ENCODE measurements at places on chromosomes 12 and 14.

DNA sequence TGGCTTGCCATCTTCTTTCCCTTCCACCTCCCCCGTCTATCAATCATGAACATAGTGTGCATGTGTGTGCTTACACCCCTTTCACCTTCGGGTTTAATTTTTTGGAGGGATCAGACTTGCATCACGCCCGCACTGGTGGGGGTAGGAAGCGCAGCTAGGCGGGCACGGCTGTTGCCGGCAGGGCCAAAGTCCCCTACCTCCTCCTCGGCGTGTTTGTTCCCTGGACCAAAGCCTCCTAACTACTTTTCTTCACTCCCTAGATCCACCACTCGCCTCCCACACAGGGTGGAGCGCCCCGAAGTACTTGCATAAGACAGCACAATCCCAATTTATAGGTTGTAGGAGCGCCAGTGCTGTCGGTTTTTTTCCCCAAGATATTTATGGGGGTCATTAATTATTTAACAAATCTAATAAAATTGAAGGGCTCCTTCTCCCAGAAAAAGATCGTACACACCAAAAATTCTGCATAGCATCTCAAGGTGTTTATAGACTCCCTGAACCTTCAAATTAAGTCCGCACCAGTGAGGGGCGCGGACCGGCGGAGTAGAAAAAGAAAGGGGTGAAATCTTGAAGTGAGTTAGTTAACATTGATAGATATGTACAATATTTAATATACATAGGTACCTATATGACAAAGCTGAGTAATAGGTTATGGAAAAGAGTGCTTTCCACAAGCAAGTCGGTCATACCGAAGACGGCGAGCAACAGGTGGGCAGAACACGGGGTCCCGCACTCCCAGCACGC, 717 bp downstream of the PKP2 start:
- DNase-seq, result no peak

DNA sequence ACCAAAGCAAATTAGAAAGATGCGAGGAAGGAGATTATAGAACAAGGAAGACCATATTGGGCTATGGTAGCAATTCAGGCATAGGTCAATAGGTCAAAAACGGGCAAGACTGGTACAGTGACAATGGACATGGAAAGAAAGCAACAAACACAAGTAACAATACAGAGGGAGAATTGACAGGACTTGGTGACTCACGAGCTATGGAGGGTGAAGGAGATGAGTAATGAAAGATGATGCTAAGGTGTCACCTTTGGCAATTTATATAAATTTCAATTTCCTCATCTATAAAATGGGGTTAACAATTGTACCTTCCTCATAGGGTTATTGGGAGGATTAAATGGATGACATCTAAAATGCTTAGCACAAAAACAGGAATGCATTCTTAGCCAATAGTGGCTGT, 15.1 kb upstream of the DUSP16 start:
- no peak for DNase-seq

GRCh38 chr14:104601786-104602185, 2.8 kb downstream of the TMEM179 start:
- no peak for DNase-seq

DNA sequence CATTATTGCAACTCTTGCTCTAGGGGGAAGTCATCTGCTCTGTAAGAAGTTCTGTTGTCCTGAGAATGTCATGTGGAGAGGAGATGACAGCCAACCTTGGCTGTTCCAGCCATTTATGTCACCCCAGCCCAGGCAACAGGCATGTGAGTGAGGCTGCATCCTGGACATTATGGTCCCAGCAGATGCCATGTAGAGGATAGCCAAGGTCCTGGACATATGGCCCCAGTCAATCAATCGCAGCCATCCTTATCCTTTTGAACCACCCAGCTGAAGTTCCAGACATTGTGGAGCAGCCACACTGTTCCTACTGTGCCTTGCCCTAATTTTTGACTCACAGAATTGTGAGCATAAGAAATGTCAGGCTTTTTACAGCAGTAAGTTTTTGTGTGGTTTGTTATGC, 84.9 kb downstream of the AVPR1A start:
- no peak for DNase-seq

GRCh38 chr12:4900327-4900726, 9.4 kb upstream of the KCNA1 start:
- no peak for DNase-seq

DNA sequence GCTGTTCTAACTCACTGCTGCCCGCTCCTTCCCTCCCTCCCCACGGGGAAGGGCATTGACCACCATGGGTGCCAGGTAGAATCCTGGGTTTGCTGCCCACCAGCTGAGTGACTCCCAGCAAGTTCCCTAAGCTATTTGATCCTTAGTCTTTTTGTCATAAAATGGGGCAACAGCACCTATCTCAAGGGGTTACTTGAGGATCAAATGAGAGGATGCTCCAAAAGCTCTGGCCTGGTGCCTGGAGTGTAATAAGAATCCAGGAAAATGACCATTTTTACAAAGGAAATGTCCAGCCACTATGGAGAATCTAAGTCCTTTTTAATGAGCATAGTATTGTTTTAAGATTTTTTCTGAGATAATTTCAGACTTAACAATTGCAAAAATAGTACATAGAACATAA, 61.4 kb upstream of the CMKLR1 start:
- DNase-seq, result no peak

DNA sequence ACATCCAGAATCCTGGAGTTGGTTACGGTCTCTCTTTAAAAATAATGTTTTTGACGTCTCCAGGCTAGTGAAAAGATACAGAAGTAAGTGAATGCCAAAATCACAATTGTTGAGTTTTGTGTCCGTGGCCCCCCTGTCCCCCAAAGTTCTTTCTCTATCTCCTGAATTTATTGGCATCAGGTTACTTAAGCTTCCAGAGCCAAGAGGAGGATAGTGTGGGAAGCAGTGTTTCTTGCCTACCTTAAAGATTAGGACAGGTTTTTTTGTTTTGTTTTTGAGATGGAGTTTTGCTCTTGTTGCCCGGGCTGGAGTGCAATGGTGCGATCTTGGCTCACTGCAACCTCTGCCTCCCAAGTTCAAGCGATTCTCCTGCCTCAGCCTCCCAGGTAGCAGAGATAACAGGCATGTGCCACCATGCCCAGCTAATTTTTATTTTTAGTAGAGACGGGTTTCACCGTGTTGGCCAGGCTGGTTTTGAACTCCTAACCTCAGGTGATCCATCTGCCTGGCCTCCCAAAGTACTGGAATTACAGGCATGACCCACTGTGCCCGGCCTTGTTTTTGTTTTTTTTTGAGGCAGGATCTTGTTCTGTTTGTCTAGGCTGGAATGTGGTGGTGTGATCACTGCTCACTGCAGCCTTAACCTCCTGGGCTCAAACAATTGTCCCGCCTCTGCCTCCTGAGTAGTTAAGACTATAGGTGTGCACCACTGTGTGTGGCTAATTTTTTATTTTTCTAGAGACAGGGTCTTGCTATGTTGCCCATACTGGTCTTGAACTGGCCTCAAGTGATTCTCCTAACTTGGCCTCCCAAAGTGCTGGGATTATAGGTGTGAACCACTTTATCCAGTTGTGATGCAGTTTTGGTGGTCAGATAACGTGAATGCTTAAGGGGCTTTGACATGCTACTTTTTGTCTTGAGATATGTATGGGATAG, 5.4 kb downstream of the SRSF5 start:
- no peak for DNase-seq

DNA sequence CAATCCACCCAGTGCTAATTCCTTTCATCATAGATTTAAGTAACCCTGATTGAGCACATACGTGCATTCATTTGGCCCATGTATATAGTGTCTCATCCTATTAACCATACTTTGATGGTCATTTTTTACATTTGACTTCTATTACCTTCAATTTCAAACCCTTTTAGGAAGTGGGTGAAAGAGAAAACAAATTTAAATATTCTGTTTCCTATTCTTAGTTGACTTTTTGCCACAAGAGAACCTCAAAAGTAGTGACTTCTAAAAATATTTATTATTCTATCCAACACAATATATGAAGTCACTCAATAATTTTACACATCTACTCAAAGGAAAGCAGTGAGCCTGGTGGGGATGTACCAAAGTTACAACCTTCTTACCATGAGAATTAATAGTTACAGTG, 164.9 kb downstream of the CEP128 start:
- DNase-seq, result no peak

DNA sequence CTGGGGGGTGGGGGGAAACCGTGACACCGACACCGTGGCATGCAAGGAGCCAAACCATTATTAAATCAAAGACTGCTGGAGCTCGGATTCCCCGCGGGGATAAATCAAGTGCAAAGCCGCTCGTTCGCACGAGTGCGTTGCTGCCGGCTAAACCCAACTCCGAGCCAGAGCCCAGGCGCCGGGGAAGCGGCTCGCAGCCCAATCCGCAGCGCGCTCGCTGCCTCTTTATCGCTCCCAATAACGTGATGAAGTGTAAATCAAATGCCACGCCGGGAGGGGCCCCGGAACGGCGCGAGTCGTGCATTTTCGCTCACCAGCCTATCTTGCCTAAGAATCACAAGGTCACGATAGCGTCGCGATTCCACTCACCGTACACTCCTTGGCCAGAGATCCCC, 1.3 kb downstream of the MDGA2 start:
- DNase-seq, result no peak

DNA sequence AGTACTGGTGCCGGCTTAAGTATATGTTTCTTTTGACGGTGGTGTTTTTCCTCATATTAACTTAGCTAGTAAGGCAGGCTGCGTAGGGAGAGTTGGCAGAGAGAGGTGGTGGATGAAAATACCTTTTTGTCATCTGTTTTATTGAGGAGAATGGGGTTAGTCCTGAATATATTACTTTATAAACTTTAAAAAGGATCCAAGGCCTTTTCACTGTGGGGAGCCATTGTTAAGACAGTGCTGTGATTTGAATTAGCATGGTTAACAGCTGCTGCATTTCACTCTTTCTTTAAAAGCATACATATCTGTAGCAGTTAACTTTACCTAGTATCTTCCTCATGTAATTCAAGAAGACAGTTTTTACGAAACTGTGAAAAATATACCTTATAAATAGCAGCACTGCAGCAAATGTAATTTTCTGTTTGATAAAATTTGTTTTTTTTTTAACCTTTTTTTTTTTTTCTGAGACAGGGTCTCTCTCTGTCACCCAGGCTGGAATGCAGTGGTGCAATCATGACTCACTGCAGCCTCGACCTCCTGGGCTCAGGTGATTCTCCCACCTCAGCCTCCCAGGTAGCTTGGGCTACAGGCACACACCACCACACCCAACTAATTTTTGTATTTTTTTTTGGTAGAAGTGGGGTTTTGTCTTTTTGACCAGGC, 57.1 kb downstream of the AEBP2 start:
- DNase-seq, result no peak

DNA sequence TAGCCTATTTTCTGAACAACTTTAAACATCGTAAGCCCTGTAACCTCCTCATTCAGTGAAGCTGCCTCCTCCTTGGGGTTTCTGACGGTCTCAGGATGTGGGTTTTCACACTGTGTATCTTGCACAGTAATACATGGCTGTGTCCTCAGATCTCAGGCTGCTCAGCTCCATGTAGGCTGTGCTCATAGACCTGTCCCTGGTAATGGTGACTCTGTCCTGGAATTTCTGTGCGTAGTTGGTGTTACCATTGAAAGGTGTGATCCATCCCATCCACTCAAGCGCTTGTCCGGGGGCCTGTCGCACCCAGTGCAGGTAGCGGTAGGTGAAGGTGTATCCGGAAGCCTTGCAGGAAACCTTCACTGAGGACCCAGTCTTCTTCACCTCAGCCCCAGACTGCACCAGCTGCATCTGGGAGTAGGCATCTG, 980.5 kb downstream of the TMEM121 start:
- peak; percentile 77 for DNase-seq

DNA sequence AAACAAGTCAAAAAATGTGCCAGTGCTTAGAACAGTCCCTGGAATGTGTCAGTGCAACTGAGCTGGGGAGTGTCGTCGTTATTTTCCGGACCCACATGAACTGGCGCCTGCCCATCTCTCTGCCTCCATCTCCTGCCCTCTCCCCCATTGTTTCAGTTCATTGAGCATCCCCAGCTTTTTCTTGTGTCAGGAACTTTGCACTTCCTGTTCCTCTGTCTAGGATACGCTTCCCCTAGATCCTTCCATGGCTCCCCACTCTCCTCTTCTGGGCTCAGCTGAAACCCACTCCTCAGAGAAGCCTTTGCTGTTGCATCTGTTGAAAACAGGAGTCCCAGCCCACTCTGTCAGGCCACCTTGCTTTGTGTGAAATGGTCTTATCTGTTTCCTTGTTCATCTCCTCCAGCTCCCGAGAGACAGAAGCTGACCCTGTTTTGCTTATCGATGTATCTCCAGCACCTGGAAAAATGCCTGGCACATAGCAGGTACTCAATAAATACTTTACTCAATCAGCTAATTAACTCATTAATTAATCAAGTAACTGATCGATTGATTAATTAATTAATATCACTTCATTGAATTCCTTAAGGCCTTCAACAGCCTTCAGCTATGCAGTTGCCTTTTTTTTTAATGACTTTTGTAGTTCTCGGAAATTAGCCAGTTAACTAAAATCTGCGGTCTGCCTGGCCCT, 2.7 kb upstream of the SCARB1 start:
- no peak for DNase-seq

DNA sequence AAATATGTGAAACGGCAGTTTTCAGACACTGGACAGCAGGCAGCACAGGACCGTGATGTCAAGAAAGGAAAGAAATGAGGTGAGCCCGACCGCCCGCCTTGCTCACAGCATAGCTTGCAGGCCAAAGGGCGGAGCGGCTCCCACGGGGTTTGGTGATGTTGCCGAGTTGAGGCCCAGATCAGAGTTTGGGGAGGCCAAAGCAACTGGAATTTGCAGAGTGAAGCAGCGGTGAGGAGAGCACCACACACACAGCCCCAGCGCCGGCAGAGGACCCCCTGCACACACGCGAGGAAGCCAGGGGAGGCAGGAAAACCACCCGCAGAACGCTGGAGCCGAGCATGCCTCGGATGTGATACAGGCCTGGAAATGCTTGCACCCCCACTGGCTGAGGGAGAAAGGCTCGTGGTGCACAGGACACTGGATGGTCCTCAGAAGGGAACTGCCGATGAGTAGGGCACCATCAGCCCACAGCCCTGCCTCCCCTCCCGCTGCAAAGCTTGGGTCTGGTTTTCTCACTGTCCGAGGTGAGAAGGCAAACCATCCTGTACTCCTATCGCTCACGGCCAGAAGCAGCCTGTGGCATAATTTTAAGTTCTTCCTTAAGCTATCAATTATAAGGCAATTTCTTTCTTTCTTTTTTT, 25.7 kb upstream of the PLD4 start:
- no peak for DNase-seq

- DNase-seq, result no peak
Observed at GRCh38 chr12:91743704-91744321, 401.8 kb downstream of the BTG1 start.

DNA sequence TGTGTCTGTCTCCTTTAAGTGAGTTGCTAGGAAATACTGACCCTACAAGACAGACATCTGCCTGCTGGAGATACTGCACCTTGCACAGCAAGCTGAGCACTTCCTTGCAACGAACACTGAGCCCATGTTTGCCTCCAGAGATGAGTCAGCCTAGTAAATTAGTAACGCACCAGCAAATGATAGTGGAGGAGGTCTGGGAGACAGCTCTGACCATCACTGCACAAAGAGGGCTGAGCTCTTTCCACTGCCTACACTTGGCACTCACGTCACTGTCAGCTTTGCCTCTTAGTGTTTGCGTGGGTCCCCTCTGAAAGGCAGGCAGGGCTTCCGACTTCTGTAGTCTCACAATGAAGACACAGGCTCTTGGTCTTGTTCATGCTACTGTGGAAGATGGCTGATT, 109.0 kb downstream of the APAF1 start:
- DNase-seq, result no peak

- no peak for DNase-seq
Observed at GRCh38 chr14:92461891-92462290, 51.7 kb upstream of the RIN3 start.

GRCh38 chr12:54879150-54879549, 24.8 kb downstream of the MUCL1 start:
- no peak for DNase-seq

GRCh38 chr14:37593511-37594237, 1.4 kb downstream of the FOXA1 start:
- DNase-seq, result no peak
